Calu3 (cell line): ENCODE measurements at places on chromosomes 5 and 9. TPM values are rescaled to one million over a fixed set of nuclear protein-coding genes. Genes with fewer than 3 reads are reported as not detected.

The GALT gene
- 25.7 and 26.6 TPM in 2 replicates for total RNA-seq

- H3K36me3 ChIP-seq = no peaks in the 10 kb centered on the region
- no peak overlapping the region for H3K27ac ChIP-seq
- no peaks in the 10 kb centered on the region for H3K4me1 ChIP-seq
- H3K4me3 ChIP-seq = no peak overlapping the region
- DNase-seq = no peak
Measured at GRCh38 chr9:13020146-13021040, 245.6 kb downstream of the LURAP1L start.

DNA sequence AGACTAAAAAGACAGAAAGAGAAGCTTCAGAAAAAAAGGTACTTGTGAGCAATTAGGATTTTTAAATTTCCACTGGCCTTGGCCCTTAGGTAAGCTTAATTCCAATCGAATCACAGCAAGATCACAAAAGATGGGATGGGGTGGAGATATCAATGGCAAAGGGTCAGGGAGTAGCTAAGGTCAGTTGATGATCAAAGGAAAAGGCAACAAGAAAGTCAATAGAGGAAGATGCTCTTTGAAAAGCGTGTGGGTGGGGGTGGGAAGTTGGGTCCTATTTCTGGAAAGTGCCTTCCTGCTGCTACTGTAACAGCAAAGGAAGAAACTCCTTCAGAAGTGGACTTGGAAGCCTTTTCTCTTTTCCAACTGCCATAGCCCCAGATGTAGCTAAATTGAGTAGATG is 7.3 kb downstream of the C1QTNF3 start:
- peaks cover 10% of the 10 kb centered on the region for H3K4me1 ChIP-seq
- no peaks in the 10 kb centered on the region for H3K27me3 ChIP-seq
- H3K36me3 ChIP-seq = no peaks in the 10 kb centered on the region
- no peak overlapping the region for H3K4me3 ChIP-seq
- no peak for DNase-seq
- no peak overlapping the region for H3K27ac ChIP-seq

The DHFR gene
- 46.9 and 58.0 TPM in 2 replicates for total RNA-seq

The FOXD4 gene
- total RNA-seq = 1.7 and 2.4 TPM in 2 replicates
